ENCODE measurements at places on chromosomes 12 and 14.

DNA sequence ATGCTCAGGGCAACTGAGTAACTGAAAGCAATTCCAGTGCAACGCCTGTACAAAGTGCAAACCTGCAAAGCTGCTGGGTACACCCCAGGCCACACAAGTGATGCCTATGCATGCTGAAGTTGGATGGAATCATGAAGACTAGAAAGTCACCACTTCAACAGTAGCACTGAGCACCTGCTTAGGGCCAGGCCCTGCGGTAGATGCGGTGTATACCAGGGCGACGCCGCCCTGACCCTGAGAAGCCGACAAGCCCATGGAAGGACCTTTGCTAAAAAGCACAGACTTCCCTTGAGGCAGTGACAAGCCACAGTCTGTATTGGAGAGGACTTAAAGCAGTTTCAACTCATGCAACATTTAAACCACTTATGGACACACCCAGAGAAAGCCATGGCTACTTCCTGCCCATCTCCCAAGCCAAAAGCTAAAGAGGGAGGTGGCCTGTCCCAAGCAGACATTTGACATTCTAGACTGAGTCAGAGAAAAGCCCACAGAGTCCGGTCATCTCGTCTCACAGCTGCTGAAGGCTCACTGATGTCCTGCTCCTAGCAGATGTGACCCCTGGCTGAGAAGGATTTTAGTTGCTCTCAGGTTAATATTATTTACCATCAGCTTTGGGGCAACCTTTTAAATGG is 843.9 kb upstream of the TMEM132C start:
- no peak for DNase-seq

- DNase-seq = peak; percentile 60
These were observed 20.0 kb upstream of the TCP11L2 start for GRCh38 chr12:106282457-106283097.

GRCh38 chr14:65299826-65300225 is 112.7 kb upstream of the FUT8 start:
- DNase-seq = no peak

GRCh38 chr14:37270629-37271028 is 72.9 kb downstream of the MIPOL1 start:
- no peak for DNase-seq

All from AG08396 (cell line).